ENCODE measurements at places on chromosomes 16 and 17. TPM values are rescaled to one million over a fixed set of nuclear protein-coding genes. Genes with fewer than 3 reads are reported as not detected.

TMEM235 gene
- not detected for total RNA-seq

KCNJ12 gene
- total RNA-seq, result 0.05 TPM

ADAMTS18 gene
- not detected for total RNA-seq

TBX2 gene
- total RNA-seq, result 1.5 TPM

SETD1A gene
- 15.8 TPM for total RNA-seq

CHD9NB gene
- total RNA-seq, result 2.4 TPM

ALDH3A2 gene
- 50.9 TPM for total RNA-seq

CLEC3A gene
- total RNA-seq, result not detected

KRT33B gene
- not detected for total RNA-seq

CES3 gene
- 0.52 TPM for total RNA-seq

PMM2 gene
- total RNA-seq, result 59.4 TPM

MYH1 gene
- not detected for total RNA-seq

ZKSCAN2 gene
- total RNA-seq, result 6.6 TPM

MRPL28 gene
- total RNA-seq, result 121 TPM

KRTAP4-4 gene
- total RNA-seq, result not detected

HOXB3 gene
- 0.79 TPM for total RNA-seq

AGRP gene
- total RNA-seq, result not detected

ABCC1 gene
- total RNA-seq, result 95.3 TPM

PLEKHH3 gene
- 12.5 TPM for total RNA-seq

DLX4 gene
- total RNA-seq, result 0.56 TPM

METRN gene
- 56.3 TPM for total RNA-seq

ORAI3 gene
- 21.2 TPM for total RNA-seq

TEKT3 gene
- not detected for total RNA-seq

KRT33A gene
- total RNA-seq, result not detected

RDM1 gene
- 0.44 TPM for total RNA-seq

TNFRSF12A gene
- 641 TPM for total RNA-seq

MYLK3 gene
- total RNA-seq, result not detected

TMEM114 gene
- not detected for total RNA-seq

MRC2 gene
- total RNA-seq, result 12.3 TPM

SDR42E2 gene
- total RNA-seq, result not detected

NLRP1 gene
- total RNA-seq, result 29.0 TPM

ZG16B gene
- total RNA-seq, result 6.9 TPM

KRT14 gene
- 696 TPM for total RNA-seq

SLC5A10 gene
- total RNA-seq, result 0.16 TPM

HID1 gene
- total RNA-seq, result 7.0 TPM

NBR1 gene
- 105 TPM for total RNA-seq

TBC1D3I gene
- 0.96 TPM for total RNA-seq

TMEM92 gene
- 1.1 TPM for total RNA-seq

All from MCF 10A (cell line).